ENCODE measurements at places on chromosomes 11 and 22.
A peak's percentile ranks its signal among the peaks of the same experiment; 100 is the strongest.

DNA sequence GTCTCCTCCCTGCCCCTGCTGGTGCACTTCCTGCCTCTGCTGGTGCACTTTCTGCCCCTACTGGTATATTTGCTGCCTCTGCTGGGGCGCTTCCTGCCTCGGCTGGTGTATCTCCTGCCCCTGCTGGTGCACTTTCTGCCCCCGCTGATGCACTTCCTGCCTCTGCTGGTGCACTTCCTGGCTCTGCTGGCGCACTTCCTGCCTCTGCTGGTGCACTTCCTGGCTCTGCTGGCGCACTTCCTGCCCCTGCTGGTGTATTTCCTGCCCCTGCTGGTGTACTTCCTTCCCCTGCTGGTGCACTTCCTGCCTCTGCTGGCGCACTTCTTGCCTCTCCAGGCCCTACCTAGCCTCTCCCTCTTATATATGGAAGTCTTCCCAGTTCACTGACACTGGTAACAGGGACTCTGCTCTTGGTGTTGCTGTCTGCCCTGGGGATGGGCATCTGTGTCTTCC is 10.1 kb downstream of the MTFP1 start:
- no peak for DNase-seq

DNA sequence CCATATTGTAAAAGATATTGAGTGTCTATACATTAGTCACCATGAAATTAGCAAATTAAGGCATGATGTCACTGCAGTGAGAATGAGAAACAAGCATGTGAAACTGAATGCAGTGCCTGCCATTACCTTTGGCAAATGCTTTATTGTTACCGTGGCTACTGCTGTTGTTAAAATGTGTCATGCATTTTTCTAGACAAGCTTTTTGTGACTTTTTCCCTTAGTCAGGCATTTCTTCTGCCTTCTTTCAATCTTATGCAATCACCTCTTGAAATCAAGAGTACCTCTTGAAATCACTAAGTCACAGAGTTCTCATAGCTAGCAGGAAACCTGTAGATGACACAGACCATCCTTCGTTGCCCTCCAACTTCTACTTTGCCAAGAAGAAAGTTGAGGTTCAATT is 461.7 kb upstream of the TENM4 start:
- DNase-seq, result no peak

DNA sequence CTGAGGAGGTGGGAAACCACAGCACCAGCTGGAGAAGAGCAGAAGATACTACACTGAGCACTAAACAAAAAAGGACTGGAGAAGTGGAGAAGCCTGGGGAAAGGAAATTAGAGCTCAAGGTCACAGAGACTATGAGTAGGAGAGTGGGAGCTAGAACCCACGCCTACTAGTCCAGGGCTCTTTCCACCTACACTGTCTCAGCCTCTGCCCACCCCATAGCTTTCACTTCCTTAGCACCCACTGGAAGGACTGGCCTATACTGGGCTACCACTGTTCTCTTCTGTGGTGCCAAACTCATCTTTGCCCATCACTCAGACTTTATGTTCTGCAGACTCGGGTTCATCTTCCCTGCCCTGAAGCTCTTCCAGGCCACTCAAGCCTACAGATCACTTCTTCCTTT is 94.3 kb upstream of the PHOX2A start:
- DNase-seq, result peak; percentile 24

DNA sequence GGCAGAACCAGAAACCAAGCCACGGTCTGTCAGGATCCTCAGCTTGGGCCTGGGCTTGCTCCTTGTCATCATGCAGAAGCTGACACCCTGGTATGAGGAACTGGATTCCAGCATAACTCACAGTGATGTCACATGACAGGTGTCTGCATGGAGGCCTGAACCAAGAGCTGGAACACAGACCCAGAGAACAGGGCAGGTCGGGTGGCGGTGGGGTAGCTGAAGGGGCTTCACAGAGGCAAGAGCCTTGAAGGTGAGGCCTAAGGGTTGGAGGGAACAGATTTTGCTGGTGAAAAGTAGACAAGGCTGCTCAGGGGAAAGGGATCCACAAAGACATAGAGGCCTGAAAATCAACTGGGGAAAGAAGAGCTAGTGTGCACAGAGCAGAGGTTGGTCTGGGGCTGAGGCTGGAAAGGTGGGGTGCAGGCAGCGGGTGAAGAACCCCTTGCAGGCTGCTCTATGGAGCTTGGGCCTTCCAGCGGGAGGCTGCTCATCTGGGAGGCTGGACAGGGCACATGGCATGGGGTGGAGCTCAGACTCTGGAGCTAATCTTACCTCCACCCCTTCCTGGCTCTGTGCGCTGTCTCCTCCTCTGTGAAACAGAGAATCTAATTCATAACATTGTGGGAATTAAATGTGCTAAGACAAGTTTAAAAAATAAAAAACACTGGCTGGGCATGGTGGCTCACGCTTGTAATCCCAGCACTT is 18.4 kb upstream of the RPS3 start:
- DNase-seq, result peak; percentile 77

DNA sequence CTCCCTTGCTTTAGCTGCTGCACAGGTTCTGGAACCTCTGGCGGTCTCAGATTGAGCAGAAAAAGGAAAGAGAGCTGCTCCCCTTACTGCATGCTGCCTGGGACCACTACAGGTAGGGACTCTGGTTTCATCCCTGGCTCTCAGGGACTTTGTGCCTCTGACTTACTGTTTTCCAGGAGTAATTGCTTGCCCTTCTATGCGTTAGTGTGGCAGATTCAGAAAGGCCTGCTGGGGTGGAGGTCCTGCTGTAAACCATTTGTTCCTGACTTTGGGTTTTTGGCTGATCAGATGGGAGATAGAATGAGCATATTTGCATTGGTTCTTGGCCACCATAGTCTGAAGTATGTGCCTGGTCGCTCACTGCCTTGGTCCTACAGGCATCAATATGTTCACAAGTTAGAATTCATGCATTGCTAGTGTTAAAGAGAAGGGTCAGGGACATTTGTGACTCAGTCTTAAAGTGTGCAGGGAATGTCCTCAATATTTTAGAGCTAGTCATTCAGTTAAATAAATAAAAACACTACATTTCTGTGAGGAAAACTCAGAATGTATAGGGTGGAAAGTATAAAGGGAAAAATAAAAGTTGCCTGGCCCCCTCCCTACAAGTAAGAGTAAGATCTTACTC is 78.0 kb downstream of the PISD start:
- no peak for DNase-seq

DNA sequence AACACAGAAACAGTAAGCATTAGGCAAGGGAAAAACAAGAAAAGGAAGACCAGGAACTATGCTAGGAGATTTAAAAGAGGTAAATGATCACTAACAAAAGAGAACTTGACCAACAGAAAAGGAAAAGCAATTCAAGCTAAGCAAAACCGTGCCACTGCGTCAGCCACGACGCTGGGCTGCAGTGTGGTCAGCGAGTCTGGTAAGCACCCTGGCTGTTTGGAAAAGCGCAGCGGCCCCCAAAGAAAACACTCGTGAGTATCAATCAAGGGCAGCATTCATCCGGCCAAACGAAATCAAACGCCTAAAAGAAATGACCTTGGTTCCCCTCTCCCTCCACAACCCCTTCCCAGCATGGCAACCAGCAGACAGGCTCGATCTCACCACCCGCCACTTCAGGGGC is 28.8 kb downstream of the PACSIN2 start:
- no peak for DNase-seq

DNA sequence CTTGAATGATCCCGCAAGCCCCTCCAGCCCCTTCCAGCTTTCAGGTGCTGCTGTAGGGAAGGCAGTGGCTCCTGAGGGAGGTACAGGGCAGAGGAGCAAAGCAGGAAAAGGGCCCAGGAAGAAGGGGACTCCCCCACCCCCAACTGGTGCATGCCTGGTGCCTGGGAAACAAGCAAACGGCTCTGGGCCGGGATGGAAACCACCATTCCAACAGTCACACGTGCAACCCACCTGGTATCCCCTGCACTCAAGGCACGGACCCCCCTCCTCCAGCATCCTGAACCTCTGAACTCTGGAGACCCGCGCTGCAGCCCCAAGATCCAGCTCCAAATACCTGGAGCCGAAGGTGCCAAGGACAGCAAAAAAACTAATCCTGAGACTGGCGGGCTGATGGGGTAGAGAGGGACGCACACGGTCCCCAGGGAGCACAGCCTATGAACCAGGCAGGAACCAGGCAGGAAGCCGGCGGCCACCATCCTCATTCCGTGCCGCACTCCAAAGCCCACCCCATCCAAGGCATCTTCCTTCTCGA is 537 bp downstream of the SCN4B start:
- no peak for DNase-seq

GRCh38 chr11:68402355-68403031 is 58.1 kb upstream of the PPP6R3 start:
- DNase-seq, result no peak

DNA sequence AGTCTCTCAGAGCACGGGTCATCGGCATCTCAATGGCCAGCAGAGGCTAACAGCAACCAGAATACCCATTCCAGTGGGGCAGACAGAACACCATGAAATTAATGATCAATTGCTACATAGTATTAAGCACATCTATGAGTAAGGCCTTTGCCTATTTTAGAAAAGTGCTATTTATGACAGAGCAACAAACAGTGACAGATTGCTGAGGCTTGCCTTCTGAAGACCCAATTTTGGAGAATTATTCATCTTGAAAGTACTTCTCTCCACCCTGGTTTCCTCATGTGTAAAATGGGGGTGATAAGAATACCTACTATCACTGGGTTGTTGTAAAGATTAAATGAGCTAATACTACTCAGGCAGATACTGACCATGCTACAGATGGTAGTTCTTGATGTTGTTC is 232.7 kb downstream of the TENM4 start:
- DNase-seq, result no peak

- no peak for DNase-seq
Observed at GRCh38 chr11:44725757-44726282, 942 bp upstream of the TSPAN18 start.

GRCh38 chr22:29028468-29028867 is 33.2 kb downstream of the C22orf31 start:
- no peak for DNase-seq

GRCh38 chr11:44562845-44563460 is 2.5 kb upstream of the CD82 start:
- no peak for DNase-seq

DNA sequence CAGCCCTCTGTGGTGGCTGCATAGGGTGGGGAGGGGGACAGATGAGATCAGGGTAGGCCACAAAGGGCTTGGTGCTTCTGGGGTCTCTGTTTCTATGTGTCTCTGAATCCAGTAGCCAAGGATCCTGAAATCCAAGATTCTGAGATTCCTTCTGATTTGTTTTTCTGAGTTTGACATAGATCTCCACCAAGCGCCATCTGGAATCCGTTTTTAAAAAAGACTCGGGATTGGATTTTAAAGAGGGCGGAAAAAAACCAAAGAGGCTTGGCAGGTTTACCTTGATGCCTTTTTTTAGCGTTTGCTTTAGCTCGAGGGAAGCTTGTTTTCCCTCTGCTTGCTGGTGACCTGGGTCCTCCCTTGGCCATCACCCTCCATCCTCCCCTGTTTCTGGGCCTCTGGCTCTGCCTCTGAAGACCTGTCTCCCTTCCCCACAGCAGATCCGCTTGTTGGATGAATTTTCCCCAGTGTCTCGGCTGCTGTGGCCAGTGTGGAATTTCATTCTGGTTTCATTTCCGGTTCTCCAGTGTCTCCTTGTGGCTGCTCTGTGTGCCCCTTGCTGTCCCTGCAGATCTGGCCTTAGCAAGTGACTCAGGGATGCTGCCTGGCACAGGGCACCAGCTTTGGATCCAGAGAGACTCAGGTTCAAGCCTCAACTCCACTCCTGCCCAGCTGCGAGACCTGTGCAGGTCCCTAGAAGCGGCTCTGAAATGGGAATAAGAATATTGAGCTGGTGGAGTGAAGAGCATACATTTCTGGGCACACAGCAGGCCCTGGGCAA is 15.1 kb downstream of the SYNGR1 start:
- DNase-seq, result peak; percentile 26

DNA sequence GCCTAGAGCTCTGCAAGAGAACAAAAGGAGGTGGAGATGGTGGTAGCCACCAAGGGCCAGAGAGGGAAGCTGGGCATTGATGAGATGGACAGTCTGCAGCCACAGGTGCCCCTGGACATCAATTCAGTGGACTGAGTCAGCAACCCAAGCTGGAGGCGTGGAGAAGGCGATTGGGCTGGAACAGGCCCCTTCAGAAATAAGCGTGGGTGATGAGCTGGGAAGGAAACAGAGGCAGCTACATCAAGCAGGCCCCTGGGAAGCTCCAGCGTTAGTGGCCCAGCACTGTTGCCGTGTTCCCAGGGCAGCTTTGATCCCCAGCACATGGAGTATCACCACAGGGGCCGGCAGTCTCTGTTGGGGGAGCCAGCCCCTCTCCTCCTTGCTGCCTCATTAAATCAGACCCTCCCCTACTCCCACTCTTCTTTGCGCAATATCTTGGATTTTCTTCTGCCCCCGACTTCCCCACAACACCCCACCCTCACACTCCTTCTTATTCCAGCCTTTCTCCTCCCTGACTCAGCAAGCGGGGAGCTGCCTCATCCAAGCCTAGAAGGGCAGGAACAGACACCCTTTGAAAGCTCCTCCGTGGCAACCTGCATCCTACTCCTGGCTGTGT is 31.7 kb upstream of the OAF start:
- DNase-seq, result no peak

- peak; percentile 61 for DNase-seq
Observed at GRCh38 chr11:72238040-72238450, 5.9 kb downstream of the PHOX2A start.

GRCh38 chr11:131600628-131601027 is 230.2 kb downstream of the NTM start:
- DNase-seq, result no peak

- no peak for DNase-seq
Observed at GRCh38 chr22:38737302-38738060, 18.3 kb downstream of the SUN2 start.

DNA sequence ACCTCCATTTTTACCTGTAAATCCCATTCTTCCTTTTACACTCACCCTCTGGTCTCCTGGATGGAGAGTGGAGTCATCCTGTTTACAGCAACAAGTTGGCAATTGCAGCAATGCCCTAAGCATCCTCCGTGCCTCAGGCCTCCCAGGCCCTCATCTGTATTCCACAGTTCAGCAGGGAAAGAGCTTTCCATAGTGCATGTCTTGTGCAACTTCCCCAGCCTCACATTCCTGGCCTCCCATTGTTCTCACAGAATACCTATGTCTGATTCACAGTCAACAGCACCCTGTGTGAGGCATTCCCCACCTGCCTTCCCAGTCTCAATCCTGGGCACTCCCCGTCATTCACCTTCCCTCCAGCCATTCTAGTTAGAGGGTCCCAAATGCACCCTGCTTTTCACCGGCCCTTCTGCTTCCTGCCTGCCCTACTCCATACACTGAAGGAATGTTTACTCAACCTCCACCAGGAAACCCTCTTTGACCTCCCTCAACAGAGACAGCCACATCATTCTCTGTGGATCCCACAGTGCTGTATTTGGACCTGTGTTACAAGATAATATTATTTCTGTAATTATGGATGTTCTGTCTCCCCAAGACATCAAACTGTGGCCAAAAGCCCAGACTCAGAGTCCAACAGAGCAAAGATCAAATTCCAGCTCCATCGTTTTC is 405.7 kb downstream of the BUD13 start:
- DNase-seq, result no peak

- peak; percentile 38 for DNase-seq
Observed at GRCh38 chr11:93622043-93622442, 39.4 kb upstream of the CEP295 start.
